ENCODE measurements at places on chromosomes 7 and 10.

- DNase-seq = no peak
Observed at GRCh38 chr7:1553512-1554210, 2.3 kb downstream of the TMEM184A start.

DNA sequence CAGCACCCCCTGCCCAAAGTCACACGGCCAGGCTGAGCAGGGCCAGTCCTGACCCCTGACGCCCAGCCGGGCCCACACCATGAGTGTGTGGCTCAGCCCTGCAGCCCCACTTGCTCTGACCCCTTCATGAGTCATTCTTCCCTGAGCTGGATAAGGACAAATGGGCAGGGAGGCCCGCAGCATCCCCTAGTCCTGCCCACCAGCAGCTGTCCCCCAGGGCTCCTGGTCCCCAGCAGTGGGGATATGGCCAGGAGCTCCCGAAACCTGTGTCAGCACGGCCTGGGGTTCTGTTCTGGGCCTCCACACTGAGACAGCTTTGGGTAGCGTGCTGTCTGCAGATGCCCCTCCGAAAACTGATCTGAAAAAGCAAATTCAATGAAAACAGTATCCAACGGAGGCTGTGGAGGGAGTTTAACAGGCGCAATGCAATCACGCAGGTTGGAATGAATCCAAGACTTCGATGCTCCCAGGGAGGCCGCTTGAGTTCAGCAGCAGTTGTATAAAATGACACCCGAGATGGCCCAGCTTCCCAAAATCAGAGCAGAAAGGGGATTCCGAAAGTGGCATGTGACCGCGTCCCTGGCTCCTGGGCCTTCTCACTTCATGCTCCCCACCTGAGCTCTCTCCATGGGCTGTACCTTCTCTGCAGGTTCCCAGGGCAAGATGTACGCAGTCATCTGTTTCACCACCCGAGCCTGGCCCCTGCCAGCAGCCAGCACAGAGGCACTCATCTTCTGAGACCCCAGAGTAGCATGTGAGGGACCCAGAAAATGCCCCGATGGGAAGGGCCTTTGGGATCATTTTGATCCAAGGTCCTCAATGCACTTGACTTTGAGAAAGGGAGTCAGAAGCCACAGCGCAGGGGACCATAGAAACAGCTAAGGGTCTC lies 214.1 kb downstream of the USP6NL start:
- DNase-seq = no peak

- no peak for DNase-seq
Observed at GRCh38 chr7:117405519-117405918, 21.8 kb downstream of the ASZ1 start.

DNA sequence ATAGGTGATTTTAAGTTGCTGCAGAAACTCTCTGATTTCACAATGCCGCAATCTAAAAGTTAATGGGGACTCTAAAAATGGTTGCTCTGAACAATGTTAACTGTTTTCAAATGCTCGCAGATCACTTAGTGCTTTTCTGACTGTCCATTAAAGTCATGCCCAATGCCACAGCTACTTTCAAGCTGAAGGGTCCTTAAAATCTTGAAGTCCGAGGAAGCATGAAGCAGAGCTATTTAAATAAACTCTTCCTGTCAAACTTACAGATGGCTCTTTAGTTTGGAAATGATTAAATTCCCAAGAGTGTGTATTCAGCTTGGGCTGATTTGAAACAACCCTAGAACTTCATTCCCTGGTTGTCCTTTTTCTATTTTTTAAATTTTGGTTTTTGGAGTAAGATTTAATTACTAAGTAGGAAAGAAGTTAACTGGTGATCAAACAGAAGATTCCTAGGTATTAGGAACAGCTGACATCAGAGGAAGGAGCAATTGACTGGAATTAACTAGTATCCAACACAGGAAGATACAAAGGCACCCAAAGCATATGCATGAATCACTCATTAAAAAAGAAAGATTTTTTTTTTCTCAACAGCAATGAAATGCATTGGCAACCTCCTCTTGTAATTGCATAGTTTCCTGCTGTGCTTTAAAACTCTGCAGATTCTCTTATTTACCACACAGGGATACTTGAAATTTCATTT lies 105.1 kb downstream of the NRP1 start:
- DNase-seq = no peak

- no peak for DNase-seq
Observed at GRCh38 chr7:34544621-34545020, 113.4 kb upstream of the NPSR1 start.

GRCh38 chr10:122021379-122021778 lies 32.4 kb downstream of the TACC2 start:
- no peak for DNase-seq

- DNase-seq = no peak
Observed at GRCh38 chr7:55588379-55588699, 16.0 kb upstream of the VOPP1 start.

GRCh38 chr10:7035126-7035761 lies 375.6 kb downstream of the SFMBT2 start:
- no peak for DNase-seq

- no peak for DNase-seq
Observed at GRCh38 chr7:46292741-46293140, 371.7 kb upstream of the IGFBP3 start.

DNA sequence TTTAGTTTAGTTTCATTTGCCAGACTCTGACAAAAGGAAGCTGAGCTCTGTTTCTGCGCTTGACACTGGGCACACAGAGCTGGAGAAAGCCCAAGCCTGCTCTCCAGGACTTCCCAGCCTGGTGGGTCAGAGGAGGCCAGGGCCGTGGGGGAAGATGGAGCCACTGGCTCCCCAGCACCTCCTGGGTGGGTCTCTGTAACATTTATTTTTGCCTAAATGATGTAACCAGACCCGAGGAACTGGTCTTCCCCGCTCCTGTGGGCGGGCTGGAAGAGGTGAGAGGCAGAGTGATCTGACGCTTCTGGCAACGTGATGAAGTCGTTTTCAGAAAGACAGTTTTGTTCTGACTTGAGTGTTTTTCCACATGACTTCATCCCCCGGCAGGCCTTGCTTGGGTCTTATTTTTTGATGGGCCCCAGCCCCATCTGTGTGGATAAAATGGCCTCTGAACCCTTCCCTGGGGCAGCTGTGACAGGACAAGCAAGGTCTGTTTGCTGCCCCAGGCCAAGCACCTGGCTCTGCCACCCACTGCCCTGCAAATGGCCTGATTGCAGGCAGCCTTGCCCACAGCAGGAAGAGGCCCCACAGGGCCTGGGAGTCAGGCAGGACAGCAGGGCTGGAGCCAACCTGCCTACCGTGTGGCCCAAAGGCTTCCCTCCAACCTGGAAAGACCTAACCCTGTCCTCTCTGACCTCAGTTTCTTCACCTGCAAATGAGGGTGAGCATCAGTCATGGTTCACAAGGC lies 304.9 kb upstream of the ZMIZ1 start:
- no peak for DNase-seq

DNA sequence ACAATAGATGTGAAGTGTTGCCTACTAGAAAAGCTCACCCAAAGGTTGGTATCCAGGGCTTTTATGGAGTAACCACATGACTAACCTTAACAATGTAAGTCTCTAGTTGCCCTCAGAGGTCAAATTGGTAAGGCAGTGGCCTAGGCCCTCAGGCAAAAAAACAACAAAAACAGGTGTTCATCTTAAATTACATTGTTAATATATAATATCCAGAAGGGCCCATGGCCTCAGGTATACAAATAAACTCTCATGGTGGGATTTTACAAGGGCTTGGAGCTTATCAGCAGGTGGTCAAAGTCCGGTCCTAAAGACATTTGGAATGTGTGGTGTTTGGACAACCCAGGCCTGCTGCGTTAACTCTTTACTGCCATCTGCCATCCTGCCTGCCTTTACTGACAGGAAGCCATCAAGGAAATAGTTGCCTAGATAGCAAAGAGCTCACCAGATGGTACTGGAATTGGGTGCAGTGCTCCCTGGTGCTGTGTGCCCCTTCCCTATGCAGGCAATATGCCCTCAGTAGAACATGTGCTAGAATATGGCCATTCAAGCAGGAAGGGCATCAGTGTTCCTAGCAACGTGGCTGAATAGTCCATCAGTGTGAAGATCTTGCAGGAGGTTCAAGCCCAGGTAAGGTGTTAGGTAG lies 36.2 kb downstream of the TOMM7 start:
- no peak for DNase-seq
